GM12878 (cell line): ENCODE measurements at places on chromosomes 6 and 20. TPM values are rescaled to one million over a fixed set of nuclear protein-coding genes. Genes with fewer than 3 reads are reported as not detected.

Gene TREML2
- total RNA-seq, result 6.8 and 8.2 TPM in 2 replicates

Gene FOXS1
- not detected in 2 replicates for total RNA-seq

Gene ATP6V1G2
- 2.5 and 3.5 TPM in 2 replicates for total RNA-seq

Gene FAM162B
- total RNA-seq, result not detected in 2 replicates

Gene SIRPA
- total RNA-seq, result 13.1 and 13.3 TPM in 2 replicates

Gene DCDC2
- not detected in 2 replicates for total RNA-seq

Gene FOXF2
- not detected in 2 replicates for total RNA-seq

Gene FAXC
- total RNA-seq, result not detected in 2 replicates

Gene GPX5
- not detected in 2 replicates for total RNA-seq

Gene HLA-DMB
- total RNA-seq, result 106 and 114 TPM in 2 replicates

Gene ZMYND8
- 42.1 and 54.8 TPM in 2 replicates for total RNA-seq

Gene AVP
- total RNA-seq, result not detected in 2 replicates

Gene HLA-DRA
- 2,040 and 2,127 TPM in 2 replicates for total RNA-seq

Gene AKAP7
- total RNA-seq, result 0.21 and 0.33 TPM in 2 replicates

Gene CGA
- total RNA-seq, result not detected in 2 replicates

Gene UTRN
- total RNA-seq, result 29.2 and 33.2 TPM in 2 replicates

Gene SAPCD1
- 8.6 and 13.0 TPM in 2 replicates for total RNA-seq

Gene SIRPB1
- total RNA-seq, result 18.9 and 20.1 TPM in 2 replicates

Gene PPP1R14C
- total RNA-seq, result 0.08 TPM in 1 of 2 replicates, not detected in the other
